ENCODE measurements at places on chromosomes 1 and 21.

DNA sequence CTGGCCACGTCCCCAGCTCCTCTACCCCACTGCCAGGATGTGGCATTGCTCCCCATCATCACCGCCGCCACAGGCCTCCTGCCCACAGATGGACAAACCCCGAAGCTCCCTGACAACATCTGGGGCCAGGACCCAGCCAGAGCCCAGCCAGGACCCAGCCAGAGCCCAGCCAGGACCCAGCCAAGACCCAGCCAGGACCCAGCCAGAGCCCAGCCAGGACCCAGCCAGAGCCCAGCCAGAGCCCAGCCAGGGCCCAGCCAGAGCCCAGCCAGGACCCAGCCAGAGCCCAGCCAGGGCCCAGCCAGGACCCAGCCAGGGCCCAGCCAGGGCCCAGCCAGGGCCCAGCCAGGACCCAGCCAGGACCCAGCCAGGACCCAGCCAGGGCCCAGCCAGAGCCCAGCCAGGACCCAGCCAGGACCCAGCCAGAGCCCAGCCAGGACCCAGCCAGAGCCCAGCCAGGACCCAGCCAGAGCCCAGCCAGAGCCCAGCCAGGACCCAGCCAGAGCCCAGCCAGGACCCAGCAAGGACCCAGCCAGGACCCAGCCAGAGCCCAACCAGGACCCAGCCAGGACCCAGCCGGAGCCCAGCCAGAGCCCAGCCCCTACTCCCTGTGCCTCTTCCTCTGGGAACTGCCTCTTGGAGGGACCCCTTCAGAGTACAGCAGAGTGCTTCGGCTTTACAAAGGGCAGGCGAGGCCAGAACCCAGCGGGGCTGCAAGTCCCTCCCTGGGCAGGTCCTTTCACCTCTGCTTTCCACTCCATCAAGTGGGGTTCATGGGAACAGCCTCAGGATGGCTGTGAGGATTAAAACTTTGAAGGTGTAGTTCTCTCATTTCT lies 43.7 kb downstream of the DISP3 start:
- DNase-seq: no peak

- no peak for DNase-seq
Observed at GRCh38 chr21:33767236-33767635, 124.9 kb downstream of the ITSN1 start.

DNA sequence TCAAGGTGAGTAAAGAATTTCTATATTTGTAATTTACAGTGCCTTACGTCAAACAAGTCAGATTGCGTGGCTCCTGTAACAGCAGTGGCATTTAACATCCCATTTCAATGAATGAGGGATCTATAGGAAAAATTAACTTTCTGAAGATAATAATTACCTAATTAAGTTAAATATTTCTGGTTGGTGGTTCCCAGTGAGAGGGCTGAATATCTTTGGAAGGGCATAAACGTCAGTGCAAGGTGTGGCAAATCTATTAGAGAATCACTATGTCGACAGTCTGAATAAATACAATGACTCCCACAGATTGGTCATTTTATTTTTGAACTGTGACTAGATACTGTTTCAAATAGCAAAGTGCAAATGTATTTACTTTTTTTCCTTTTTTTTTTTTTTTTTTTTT lies 80.0 kb downstream of the S1PR1 start:
- no peak for DNase-seq

DNA sequence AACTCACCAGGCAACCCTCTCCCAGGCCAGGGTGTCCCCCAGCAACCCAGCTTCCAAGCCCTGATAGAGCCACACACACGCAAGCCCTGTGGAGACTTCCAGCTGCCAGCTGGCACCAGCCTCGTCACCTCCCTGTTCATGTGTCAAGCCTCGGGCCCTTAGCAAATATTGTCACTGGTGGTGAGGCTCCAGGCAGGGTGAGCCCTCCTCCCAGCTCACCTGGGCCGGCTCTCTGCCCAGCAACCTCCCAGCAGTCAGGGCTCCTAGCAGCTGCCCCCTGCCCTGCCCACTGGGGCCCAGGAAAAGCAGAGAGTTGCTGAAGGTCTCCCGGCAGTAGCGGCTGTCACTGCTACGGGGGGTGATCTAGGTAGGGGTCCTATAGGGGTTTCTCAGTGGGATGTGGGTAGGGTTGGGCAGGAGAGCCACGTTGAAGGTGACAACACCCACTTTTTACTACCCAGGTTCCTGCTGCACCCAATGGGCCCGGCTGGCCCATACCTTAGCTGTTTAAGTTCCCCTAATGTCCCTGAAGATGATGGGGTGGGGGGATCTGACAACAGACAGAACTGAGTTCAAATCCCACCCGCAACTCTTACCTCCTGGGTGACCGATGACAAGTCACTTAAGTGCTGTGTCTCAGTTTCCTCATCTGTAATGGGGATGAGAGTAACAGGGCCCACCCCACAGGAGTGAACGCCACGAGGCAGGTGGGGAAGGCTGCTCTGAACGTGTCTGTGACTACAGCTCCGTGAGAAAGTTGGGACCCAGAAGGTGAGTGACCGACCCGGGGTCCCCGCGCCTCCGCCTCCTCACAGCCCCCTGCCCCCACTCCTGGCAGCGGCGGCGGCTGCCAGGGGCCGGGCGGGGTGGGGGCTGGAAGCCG lies 678 bp downstream of the TTC39A start:
- DNase-seq: peak; percentile 65

DNA sequence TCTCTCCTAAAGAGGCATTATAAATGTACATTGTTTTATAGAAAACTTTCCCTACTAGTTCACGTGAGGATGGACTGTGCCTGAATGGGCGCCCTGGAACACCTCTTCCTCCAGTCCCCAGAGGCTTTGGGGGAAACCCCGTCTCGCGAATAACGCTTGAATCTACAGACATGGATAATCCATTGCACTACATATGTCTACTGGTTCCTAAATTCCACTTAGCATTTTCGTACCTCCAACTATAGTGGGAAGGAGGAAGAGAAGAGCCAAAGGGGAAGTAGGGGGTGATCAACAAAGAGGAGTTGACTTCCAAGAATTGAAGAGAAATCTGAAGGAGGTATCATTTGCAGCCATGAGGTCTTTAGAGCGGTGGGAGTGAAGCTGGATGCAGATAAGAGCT lies 11.1 kb downstream of the BARHL2 start:
- no peak for DNase-seq

DNA sequence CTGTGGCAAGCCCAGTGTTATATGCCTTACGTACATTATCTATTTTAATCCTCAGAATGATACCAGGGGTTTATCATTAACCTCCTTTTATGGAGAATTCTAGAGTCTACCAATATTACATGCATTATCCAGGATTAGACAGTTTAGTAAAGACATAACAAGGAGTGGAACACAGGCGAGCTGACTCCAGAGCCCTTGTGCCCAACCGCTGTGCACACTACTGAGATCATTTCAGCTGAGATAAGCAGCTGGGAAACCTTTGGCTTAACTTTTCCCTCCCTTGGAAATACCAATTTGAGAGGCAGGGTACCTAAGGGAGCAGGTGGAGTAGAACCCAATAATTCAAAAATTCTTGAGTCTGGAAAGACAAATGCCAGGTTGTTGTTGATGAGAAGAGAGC lies 59.8 kb upstream of the ATP1B1 start:
- no peak for DNase-seq

DNA sequence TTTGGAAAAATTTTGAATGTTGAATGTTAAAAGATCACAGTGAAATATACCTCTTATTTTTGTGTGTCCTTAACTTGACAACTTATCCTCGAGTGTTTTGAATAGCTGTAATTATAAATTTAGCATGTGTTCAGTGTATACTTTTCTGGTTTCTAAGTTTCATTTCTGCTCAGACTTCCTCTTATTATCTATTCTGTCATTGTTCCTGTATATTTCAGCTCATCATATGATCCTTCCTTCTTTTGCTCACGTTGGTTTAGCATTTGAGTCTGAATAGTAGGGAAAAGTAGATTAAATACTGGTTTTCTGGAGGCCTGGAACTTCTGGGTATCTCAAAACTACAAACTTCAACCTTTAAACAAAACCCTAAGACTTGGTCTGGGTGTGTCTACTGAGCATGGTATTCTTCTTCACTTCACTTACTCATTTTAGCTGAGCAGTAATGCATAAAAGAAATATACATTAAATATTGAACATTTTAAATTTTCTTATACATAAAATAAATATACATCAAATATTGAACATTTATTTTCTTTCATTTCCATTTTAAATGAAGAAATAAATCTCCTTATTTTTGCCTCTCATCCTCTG lies 3.3 kb upstream of the ATP6V1G3 start:
- DNase-seq: no peak

DNA sequence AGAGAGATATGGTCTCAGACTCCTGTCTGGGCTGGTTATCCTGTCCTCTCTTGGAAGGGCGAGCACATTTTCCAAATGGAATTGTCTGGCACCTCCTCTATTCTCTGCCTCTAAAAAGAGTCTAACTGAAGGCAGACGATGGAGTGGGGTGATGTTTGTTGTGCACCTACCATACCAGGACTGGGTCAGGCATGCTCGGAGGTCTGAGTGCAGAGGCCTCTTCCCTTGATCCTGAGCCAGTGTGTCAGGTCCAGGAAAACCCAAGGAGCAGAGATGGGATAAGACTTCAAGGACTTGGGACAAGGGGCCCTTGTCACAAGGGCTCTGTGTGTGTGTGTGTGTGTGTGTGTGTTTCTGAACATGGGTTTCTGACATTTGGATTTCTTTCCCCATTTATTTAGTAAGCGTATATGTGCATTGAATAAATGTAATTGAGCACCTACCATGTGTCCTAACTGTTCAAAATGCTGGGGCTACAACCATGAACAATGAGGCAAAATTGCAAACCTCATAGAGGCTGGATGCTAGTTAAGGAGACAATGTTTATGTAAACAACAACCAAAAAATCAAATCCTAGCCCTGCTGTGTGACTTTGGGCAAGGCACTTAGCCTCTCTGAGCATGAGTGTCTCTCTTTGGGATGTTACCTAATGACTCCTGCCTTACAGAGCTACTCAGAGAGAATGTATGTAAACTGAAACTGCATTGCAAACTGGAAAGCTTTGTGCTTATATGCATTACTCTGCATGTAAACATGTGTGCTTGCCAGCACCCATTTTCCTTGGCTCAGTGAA lies 276.3 kb downstream of the FOXD2 start:
- DNase-seq: no peak

DNA sequence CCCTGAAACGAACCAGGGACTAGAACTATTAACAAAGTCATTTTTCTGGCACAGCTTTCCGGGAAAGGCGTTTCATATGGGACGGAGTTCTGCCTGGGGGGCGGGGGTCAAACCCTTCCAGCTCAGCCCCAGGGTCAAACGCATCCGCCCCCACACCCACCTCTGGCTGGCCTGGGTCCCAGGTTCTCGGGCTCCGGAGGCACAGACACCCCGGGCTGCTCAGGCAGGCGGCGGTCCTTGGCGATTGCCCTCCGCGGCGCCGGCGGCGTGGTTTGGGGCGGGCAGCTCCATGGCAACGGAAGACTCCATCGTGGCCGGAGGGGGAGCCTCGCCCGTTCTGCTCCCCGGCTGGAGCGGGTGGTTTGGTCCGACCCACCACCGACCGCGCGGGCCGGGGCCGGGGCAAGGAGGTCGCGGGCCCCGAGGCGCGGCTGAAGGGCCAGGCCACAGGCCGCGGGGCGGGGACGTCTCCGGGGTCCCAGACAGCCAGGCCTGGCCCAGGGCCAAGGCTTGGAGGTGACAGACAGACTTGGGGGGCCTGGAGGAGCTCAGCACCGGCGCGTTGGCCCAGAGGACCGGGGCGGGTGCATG lies at the start of gene CFAP74:
Gene CFAP74, minus strand, starts transcription at position 246 of the 591 bp plus-strand sequence. CDS start 12,830 bp downstream, outside the sequence.
- no peak for DNase-seq

- no peak for DNase-seq
Observed at GRCh38 chr1:59278780-59279354, 18.0 kb upstream of the FGGY start.

- peak; percentile 30 for DNase-seq
Observed at GRCh38 chr1:81410941-81411340, 389.8 kb upstream of the ADGRL2 start.

- no peak for DNase-seq
Observed at GRCh38 chr21:44085491-44086321, 21.5 kb upstream of the PWP2 start.

DNA sequence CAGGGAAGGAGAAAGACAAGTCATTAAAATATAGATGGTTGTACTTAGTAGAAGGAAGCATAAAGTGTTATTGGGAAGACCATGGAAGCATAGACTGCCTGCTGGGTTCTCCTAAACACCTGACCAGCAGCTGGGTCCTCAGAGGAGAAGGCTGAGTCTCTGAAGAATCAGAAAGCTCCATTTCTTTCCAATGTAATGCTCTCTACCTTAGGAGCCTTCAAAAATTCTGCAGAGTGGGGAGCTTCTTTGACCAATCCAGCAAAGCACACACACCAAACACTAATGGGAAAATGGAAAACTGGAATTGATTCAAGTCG lies 21.1 kb upstream of the BCL10 start:
- no peak for DNase-seq

GRCh38 chr1:20138346-20138745 lies 777 bp upstream of the PLA2G2F start:
- DNase-seq: no peak

DNA sequence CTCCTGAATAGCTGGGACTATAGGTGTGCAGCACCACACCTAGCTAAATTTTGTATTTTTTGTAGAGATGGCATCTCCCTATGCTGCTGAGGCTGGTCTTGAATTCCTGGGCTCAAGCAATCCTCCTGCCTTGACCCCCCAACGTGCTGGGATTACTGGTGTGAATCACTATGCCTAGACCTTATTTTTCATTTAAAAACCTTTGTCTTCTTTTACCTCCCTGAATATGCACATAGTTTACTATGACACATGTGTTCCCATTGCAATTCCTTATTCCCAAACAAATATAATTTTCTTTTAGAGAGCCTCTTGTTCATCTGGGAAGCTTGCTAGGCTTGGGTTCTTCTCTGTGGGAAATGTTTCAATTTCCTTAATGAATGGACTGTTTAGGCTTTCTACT lies 16.8 kb downstream of the SH3BGR start:
- DNase-seq: no peak

DNA sequence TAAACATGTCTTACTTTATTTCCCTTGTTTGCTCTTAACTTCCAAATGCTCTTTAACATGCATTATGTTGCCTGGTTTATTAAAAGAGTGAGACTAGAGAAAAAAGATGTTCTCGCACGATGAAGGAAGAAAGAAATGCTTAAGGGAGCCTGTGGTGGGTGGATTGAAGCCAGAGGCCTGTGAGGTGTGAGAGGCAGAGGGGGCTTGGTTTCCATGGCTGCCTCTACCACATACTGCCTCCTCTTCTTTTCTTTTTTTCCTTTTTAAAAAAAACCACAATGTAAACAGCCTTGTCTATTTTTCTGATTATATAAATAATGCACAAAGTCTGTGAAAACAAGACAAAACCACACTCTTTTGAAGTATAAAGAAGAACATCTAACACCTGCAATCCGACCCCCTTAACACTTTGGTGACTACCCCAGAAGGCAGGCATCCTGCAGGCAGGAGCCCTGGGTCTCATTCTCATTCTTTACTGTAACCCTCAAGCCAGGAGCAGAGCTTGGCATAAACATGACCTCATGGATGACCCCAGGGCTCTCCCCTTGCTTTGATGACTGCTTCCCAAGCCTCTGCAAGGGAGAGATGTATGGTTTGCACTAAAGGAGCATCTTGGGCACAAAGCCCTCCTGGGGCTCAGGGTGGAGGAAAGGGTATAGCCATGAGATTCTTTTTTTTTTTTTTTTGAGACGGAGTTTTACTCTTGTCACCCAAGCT lies 10.1 kb upstream of the PARP1 start:
- DNase-seq: no peak
